ENCODE measurements at places on chromosomes 3 and 15. TPM values are rescaled to one million over a fixed set of nuclear protein-coding genes. Genes with fewer than 3 reads are reported as not detected.

- DNase-seq, result no peak
These were observed 1037.3 kb downstream of the SI start for GRCh38 chr3:164040991-164041390.

DNA sequence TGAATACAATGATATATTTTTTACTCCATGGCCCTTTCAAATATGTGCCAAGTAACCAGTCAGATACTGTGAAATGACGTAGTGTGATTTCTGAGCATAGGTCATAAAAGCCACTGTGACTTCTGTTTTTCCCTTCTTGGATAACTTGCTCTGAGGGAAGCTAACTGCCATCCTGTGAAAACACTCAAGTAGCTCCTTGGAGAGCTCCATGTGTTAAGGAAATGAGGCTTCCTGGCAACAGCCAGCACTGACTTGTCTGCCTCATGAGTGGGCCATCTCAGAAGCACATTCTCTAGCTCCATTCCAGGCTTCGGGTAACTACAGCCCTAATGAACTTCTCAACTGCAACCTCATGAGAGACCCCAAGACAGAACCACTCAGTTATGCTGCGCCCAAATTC is 9.5 kb upstream of the CCDC80 start:
- no peak for DNase-seq

- DNase-seq, result no peak
These were observed 14.1 kb downstream of the GPD1L start for GRCh38 chr3:32120471-32120870.

- no peak for DNase-seq
These were observed 117.3 kb downstream of the DMXL2 start for GRCh38 chr15:51505251-51505650.

- DNase-seq, result no peak
These were observed 408.9 kb downstream of the GAP43 start for GRCh38 chr3:116032176-116032575.

DNA sequence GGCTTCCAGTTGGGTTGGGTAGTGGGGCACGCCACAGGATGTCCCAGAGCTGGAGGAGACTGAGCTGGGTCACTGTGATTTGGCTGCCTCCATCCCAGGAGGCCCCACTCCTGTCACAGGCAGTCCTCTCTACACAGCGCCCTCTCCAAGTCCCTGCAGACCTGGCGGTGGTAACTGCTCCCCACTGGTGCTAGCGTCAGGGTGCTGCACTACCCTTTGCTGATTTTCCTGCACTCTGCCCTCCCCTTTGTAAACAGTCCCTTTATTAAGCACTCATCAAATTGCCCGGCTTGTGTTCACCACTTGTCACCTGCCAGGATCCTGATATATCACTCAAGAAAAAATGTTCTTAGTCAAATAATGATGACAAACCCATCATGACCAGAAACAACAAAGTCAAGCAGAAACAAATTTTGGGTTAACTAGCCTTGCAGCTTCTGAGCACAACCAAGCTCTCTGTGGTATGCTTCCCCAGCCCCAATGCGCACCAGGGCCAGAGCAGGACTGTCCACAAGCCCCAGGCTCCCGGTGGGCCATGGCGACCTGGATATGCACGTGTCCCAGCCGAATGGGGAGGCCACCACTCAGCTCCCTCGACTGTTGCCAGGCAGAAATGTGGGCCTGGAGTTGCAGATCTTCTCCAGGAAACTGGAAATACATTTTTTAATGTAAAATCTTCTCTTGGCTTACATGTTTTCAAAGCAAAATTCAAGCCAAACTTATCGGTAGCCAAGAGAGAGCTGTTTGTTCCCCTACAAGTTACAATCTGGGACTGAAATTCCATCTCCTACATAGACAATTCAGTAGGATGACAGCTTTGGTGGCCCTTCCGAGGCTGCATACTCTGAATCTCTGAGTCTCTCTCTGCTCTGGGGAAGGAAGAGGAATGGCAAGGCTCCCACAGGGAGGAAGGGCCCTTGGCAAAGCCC is 24.5 kb downstream of the MEGF11 start:
- DNase-seq, result no peak

GRCh38 chr3:5298453-5298852 is 110.9 kb downstream of the EDEM1 start:
- no peak for DNase-seq

GRCh38 chr3:155730843-155731242 is 14.0 kb downstream of the PLCH1 start:
- no peak for DNase-seq

SKOR1 gene
- 0.11 TPM for total RNA-seq

COL6A5 gene
- total RNA-seq, result not detected

ADCY5 gene
- total RNA-seq, result 5.1 TPM

DLL4 gene
- total RNA-seq, result 0.26 TPM

EFHB gene
- total RNA-seq, result 0.22 TPM

TIMP4 gene
- 40.3 TPM for total RNA-seq

MORC1 gene
- not detected for total RNA-seq

C3orf22 gene
- not detected for total RNA-seq

All from H7 (cell line).